WTC11 (cell line): ENCODE measurements at places on chromosomes 4 and X. TPM values are rescaled to one million over a fixed set of nuclear protein-coding genes. Genes with fewer than 3 reads are reported as not detected.
A peak's percentile ranks its signal among the peaks of the same experiment; 100 is the strongest.

SHISA3 gene
- 5.6 to 6.0 TPM (median 5.7 TPM) in 3 replicates for total RNA-seq

ADH1A gene
- 0.11 TPM in 1 of 3 replicates, not detected in the others for total RNA-seq

LRPAP1 gene
- total RNA-seq: 90.8 to 106 TPM (median 97.4 TPM) in 3 replicates

- DNase-seq: no peak
Measured at GRCh38 chrX:119427024-119427794, 28.1 kb downstream of the SLC25A43 start.

GRCh38 chrX:86349115-86349514 lies 200.9 kb downstream of the DACH2 start:
- DNase-seq: peak; percentile 11

DNA sequence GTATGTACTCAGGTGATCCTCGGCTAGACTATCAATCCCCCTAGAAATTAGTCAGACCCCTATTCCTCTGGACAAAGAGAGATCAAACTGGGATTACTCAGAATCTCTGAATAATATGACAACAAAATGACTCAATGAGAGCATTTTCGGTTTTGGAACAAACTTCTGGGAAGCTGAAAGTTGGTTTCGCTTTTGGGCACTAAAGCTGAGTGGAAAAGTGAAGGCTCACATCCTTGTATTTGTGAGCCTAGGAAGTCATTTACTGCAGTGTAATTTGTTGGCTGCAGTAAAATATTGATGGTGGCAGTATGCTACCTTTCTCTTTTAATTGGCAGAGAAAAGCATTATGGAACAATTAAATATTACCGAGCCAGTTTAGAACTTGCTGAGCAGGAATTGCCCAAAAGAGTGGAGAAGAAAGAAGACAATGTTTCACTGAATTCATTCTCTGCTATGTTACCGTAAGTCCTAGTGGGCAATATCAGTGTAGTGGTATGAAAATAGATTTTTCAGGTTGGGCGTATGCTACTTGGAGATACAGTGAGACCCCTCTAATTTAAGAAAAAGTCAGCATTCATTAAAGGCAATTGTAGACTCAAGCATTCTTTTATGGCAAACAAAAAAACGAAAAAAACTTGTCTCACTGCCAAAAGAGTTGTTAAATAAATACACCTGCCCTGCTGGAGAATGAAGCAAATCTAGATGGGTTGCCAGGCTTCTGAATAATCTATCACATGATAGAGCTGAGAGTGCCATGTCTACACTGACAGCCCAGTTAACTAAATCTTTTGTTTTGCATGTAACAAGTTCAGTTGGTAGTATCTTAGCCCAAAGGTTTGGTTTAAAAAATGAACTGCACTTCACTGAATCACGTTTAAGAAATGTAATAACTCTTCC lies 69.6 kb downstream of the AGTR2 start:
- no peak for DNase-seq

DNA sequence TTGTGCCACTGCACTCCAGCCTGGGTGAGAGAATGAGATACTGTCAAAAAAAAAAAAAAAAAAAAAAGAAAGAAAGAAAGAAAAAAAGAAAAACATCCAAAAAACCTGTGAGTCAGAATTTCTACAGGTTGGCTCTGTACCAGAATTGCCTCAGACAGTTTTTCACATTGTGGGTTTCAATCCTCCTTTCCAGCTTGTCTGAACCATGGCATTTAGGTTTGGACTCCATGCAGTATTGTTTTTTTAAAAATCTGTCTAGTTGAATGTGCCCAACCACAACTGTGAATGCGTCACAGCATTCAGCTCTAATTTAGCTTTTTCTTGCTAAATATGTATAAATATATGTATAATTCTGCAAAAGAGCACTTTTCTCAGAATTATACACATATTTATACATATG lies 31.4 kb upstream of the ARSH start:
- no peak for DNase-seq
